ENCODE measurements at places on chromosomes 11 and 22.

GRCh38 chr11:83192606-83193245, 786 bp upstream of the ANKRD42 start:
- no peak for DNase-seq

DNA sequence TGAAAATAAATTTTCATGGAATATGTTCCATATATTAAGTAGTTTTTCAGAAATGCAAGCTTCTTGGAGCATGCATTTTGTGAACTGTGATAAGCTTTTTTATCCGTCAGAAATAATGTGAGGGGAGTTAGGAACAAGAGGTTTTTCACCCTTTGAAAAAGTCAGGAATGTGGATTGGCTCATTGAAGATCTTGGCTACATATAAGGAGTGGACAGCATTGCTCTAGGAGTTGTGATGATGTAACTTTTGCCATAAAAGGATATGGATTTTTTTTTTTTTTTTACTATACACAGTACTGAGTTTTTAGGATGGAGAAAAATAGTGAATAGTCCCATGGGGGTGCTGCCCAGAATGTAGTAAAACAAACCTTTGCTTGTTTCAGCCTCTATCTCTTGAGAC, 180.2 kb downstream of the NAV2 start:
- no peak for DNase-seq

DNA sequence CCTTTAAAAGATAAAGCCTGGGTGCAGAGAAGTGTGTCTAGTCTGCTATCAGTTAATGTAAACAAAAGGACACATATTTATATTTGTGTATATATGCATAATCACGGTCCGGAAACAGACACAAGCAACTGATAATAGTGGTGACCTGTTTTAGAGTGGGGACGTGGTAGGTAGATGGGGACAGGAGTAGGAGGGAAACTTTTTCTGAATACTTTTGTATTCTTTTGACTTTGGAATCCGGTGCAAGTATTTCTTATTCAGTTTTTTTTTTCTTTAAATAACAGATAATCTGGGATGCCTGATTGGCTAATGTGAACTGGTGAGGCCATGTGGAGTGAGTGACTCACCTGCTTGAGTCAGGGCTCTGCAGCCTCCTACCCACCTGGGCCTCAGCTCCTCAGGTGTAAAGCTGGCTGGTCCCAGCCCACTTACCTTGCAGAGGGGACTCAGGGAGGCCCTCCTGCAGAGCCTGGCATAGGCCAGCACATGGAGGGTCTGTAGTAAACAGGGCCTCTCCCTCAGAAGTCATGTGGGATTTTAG, 15.3 kb downstream of the MICAL2 start:
- DNase-seq, result no peak

GRCh38 chr22:19019679-19020032, 83.6 kb upstream of the PRODH start:
- no peak for DNase-seq

- no peak for DNase-seq
Measured at GRCh38 chr11:69301081-69301454, 7.1 kb downstream of the MYEOV start.

GRCh38 chr11:64801158-64801464, 1.9 kb downstream of the MAP4K2 start:
- DNase-seq, result no peak

- DNase-seq, result no peak
Measured at GRCh38 chr11:31437742-31438435, 68.2 kb downstream of the DNAJC24 start.

DNA sequence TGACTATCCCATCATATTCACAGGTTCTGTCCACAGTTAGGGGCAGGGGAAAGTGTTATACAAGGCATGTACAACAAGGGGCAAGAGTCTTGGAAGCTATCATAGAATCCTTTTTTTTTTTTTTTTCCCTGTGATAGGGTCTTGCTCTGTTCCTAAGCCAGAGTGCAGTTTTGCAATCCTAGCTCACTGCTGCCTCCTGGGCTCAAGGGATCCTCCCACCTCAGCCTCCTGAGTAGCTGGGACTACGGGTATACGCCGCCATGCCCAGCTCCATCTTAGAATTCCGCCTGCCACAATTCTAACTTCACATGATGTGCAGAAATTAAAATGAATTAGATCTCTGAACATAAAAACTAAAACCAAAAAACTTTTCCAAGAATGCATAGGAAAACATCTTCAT, 31.7 kb downstream of the ZFTA start:
- no peak for DNase-seq

DNA sequence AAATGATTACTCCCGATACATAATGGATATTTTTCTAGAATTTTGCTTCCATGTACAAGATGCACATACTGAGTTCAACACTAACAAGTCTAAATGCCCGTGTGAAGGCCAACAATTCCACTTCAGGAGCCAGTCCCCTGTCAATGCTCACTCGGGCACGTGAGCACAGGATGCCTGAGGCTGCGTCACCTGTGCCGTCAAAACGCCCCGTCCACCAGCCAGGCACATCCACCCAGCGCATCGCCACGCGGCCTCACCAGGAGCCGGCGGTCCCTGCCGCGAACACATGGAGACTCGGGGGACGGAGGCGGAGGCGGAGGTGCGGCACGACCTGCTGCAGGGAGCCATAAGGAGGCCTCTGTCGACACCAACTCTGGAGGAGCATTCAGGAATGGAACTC, 9.8 kb downstream of the TOLLIP start:
- no peak for DNase-seq

DNA sequence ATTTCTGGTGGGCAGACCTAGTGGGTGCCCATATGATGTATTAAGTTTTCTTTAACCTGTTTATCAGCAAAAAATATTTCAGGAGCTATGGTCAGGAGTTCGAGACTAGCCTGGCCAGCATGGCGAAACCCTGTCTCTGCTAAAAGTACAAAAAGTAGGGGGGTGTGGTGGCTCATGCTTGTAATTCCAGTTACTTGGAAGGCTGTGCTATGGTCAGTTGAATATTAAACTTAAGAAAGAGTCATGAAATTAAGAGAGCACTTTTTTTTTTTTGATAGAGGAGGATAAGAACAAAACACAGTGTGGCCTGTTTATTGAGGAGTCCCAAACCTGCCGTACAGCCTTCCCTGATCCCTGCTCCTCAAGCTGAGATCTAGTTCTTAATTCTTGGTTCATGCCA, 29.8 kb downstream of the OR6Q1 start:
- DNase-seq, result no peak

DNA sequence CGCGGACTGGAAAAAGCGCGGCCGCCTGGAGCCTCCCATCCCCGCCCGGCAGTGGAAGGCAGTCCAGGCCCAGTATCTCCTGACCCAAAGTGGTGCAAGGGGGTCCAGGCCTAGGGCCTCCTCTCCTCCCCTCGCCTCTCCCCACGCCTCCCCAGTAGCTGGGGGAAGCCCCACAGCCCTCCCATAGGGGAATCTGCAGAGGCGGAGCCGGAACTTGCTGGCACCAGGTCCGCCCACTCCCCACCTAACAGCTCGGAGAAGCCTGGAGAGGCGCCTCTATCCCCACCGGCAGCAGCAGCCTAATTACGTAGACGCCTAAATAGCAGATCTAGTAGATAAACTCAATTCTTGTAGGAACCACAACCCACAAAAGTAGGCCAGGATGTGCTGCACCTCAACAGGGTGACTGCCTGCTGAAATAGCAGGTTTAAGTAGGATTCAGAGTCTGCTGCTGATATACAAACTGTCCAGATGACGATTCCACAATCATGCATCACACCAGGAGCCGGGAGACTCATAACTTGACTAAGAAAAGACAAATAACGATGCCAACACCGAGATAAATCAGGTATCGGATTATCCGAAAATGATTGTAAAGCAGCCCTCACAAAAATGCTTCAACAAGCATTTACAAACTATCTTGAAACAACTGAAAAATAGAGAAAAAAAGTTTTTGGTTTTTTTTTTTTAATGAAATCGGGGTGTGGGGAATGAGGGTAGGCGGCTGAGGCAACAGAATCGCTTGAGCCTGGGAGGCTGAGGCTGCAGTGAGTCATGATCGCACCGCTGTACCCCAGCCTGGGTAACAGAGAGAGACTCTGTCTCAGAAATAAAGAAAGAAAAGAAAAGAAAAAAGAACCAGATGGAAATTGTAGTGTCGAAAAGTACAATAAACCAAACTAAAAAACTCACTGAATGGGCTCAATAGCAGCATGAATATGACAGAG, 11.4 kb upstream of the BRD1 start:
- DNase-seq, result peak; percentile 88

Data from activated CD8-positive, alpha-beta memory T cell treated with anti-CD3 and anti-CD28 coated beads for 24 hours (primary cell).